ENCODE measurements at places on chromosomes 5 and 9.
A peak's percentile ranks its signal among the peaks of the same experiment; 100 is the strongest.

DNA sequence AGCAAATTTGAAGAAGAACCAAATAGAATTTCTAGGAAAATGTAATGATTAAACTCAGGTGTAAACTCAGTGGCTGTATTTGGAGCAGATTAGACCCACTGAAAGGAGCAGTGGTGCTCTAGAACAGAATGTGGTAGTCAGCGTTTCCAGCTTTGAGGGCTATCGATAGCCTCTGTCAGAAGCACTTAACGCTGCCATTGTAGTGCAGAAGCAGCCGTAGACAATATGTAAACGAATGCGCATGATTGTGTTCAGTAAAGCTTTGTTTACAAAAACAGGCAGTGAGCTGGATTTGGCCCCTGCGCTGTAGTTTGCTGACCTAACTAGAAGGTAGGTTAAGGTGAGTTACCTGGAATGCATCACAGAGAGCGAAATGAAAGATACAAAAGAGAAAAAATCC is 72.0 kb downstream of the FAM78A start:
- DNase-seq = no peak

GRCh38 chr9:8052991-8053390 is 253.4 kb upstream of the DMAC1 start:
- no peak for DNase-seq

GRCh38 chr5:88675708-88676636 is 207.0 kb downstream of the MEF2C start:
- DNase-seq = no peak

DNA sequence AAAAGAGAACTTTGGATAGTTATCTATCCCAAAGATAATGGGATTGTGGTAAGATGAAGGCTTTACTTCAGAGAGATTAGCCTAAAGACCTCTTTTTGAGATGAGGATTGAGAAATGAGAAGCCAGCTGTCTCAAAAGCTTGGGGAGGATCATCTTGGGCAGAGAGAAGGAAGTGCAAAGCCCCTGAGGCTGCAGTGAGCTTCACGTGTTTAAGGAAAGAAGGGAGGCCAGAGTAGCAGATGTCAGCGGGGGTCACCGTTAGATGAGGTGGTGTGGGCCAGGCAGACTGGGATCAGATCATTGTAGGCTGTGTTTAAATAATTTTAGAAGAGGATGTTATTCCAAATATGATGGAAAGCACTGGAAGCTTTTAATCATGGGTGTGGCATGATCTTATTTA is 270.1 kb downstream of the ARHGEF28 start:
- DNase-seq = no peak

- no peak for DNase-seq
Measured at GRCh38 chr5:151906246-151906645, 18.4 kb downstream of the GLRA1 start.

- no peak for DNase-seq
Measured at GRCh38 chr9:129445794-129446306, 175.1 kb downstream of the C9orf50 start.

DNA sequence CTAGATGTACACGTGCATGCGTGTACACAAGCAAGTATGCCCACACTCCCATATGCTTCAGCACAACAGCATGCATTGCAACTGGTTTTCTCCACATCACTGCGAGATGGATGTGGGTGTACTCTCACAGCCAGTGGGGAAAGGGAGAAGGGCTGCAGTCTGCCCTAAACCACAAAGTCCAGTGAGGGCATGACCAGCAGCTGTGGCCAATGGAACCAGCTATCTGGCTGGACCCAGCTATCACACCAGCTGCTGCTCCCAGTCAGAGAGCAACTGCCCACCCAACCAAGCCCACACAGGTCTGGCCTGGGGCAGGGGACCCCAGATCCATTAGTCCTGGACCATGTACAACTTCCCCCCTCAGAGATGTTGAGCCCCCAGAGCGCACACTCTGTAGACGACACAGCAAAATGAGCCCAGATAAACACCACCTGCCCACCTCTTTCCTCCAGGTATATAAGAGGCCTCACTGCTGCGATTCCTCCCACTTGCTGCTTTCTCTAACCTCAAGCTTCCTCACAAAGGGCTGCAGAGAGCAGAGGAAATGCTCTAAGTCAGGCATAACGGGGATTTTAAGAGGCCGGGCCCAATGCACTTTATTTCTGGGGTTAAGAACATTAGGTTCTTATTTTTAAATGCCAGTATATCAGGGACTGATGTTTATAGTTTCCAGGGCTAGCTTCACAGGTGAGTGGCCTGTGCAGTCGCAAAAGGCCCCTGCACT is 39.0 kb downstream of the SHB start:
- no peak for DNase-seq

- DNase-seq = peak; percentile 26
Measured at GRCh38 chr5:32710550-32711361, at the start of gene NPR3. NPR3 (plus strand) TSS chr5:32711321; CDS start chr5:32711777, 456 bp downstream.

DNA sequence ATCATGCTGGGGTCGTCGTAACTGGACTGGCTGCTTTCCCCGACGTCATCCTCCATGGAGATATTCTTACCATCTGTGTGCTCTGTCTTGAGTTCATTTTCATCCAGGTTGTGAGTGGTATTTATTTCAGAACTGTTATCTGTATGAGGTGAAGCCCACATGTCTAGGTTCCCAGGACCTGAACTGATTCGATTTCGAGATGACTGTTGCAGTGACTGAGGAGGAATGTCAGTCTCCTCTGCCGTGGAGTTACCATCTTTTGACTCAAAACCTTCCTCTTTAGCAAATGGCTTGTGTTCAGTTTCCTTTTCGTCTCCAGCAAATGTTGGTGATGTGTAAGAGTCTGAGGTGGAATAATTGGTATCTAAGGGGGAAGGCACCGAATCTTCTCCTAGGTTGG is 55.2 kb upstream of the PCA3 start:
- DNase-seq = no peak

DNA sequence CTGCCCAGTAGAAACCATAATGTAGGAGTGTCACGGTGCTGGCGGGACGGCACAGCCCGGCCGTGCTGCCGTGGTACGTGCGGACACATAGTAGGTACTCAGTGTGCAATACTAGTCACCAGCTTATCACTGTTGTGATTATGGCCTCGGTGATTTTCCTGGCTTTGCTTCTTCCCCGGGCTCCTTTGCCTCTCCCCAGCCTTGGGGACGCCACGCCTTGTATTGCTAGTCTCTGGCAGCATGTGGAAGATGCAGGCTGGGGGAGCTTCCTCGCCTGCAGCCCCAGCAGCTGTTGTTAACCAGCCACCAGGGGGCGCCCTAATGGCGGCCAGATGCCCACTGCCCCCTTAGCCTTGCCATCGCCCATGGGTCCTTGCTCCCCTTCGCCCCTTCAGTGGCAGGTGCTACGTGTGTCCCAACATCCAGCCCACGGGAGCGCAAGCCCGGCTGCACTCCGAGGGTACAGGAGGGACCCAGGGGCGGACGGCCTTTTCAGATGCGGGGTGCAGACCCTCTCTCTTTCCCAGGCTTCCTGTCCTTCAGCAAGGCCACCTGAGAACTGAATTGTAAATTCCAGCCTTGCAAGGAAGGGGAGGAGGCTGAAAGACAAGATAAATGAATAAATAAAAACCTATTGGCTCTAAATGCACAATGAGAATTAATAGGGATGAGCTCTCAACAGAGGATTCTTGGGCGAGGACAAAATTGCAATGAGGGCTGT is 8.0 kb downstream of the NTNG2 start:
- no peak for DNase-seq

- peak; percentile 84 for DNase-seq
Measured at GRCh38 chr5:178279723-178280438, 47.3 kb upstream of the PHYKPL start.

DNA sequence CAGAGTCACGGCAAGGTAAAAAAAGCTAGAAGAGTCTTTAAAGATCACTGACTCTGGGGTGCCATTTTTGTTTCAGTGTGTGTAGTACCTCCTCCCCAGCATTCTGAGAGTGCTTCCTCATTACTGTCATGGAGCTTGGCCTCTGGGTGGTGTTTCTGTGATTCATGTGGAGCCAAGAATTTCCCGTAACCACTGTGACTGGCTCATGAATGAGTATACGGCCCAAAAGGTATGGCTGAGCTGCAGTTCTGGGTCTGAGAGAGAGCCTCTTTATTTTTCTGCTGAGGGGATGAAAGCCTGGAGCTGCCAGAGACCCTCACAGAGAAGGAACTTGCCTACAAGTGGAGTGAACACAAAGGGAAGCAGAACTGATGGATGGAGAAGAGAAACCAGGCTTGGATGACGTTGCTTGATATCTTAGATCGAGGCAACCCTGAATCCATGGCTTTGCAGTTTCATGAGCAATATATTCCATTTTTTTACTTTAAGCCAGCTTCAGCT is 85.6 kb downstream of the PTTG1 start:
- DNase-seq = no peak

DNA sequence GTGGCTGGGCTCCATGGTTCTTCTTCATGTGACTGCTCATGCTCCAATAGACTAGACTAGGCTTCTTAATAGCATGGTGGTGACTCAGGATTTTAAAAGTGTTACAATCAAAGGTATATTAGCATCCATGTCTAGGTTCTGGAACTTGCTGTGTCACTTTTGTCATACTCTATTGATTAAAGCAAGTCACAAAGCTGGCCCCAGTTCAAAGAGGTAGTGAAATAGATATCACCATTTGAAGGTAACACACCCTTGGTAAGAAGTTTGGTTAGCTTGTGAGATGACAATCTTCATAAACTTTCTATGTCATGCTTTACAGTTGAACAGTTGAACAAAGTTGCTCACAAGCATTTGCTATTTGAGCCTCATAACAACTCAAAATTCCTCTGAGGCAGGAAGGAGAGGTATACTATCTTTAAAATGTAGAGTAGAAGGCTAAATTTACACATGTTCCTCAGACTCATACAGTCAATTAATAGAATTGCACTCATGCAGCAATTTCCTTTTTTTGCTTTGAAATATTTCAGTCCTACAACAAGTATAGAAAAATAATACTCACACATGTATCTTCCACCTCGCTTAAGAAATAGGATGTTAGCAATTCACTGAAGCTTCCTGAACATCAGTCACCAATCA is 56.8 kb upstream of the TMEM252 start:
- no peak for DNase-seq

- DNase-seq = no peak
Measured at GRCh38 chr5:59609501-59610265, 283.8 kb downstream of the PDE4D start.

All from right lung (tissue), 10 donors.